ENCODE measurements at places on chromosomes 5 and 9. TPM values are rescaled to one million over a fixed set of nuclear protein-coding genes. Genes with fewer than 3 reads are reported as not detected.

UGT3A1 gene
- total RNA-seq, result not detected

MPDZ gene
- 47.1 TPM for total RNA-seq

MEF2C gene
- 11.3 TPM for total RNA-seq

WWC1 gene
- 4.7 TPM for total RNA-seq

KYAT1 gene
- total RNA-seq, result 13.3 TPM

GTF2H2 gene
- total RNA-seq, result 28.2 TPM

ADCY2 gene
- not detected for total RNA-seq

OR1Q1 gene
- total RNA-seq, result not detected

ADAMTS6 gene
- total RNA-seq, result 141 TPM

RGS14 gene
- total RNA-seq, result 6.6 TPM

CATSPER3 gene
- total RNA-seq, result not detected

SLC36A3 gene
- not detected for total RNA-seq

LAMC3 gene
- 2.1 TPM for total RNA-seq

SV2C gene
- not detected for total RNA-seq

ENHO gene
- 0.14 TPM for total RNA-seq

TTC16 gene
- not detected for total RNA-seq

TOMM5 gene
- total RNA-seq, result 115 TPM

ZNF346 gene
- 12.9 TPM for total RNA-seq

EGFLAM gene
- 10.1 TPM for total RNA-seq

FOXD4 gene
- total RNA-seq, result 0.22 TPM

SLCO6A1 gene
- 0.14 TPM for total RNA-seq

PAPPA gene
- 357 TPM for total RNA-seq

RUFY1 gene
- total RNA-seq, result 41.1 TPM

ACTBL2 gene
- 3.3 TPM for total RNA-seq

PCDHGA3 gene
- 5.5 TPM for total RNA-seq

FAM221B gene
- not detected for total RNA-seq

SGCD gene
- total RNA-seq, result 0.88 TPM

PCDHGB4 gene
- total RNA-seq, result 28.2 TPM

COL5A1 gene
- 467 TPM for total RNA-seq

ZCCHC7 gene
- total RNA-seq, result 29.5 TPM

OBP2A gene
- total RNA-seq, result not detected
